ELF-1 (cell line): ENCODE measurements at places on chromosomes 16 and 17.

GRCh38 chr16:84686707-84687298 is 13.0 kb upstream of the USP10 start:
- no peak for DNase-seq

DNA sequence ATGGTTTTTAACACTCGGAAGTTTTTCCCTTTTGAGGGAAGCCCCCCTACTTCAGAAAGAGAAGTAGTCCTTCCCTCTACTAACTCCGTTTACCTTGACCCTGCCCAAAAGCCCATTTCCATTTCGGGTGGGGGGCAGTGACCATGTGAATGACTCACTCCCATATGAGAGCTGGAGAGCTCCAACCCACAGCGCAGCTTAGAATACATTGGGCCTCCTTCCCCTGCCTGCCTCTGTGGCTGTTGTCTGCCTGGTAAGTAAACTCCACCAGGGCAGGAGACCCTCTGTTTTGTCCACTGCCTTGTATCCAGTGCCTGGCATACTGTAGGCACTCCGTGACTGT is 985 bp downstream of the SGSM2 start:
- peak; percentile 47 for DNase-seq

GRCh38 chr16:88366704-88367047 is 16.1 kb upstream of the ZNF469 start:
- DNase-seq, result no peak

DNA sequence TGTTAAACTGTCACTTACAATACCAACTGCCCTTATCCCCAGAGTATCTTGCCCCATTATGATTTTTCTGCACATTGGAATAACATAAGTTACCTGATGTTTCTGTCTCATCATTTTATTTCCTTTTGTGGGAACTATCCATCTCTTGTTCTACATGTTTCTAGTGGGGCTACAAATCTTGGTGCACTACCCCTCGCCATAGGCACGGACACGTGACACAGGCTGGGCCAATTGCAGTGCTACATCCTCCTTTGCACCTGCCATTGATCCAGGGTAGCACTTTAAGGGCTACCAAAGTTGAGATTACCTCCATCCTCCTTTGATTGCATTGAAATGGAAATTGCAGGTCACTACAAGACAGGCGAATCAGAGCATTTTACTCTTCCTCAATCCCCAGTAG is 14.2 kb upstream of the SYT17 start:
- DNase-seq, result no peak

DNA sequence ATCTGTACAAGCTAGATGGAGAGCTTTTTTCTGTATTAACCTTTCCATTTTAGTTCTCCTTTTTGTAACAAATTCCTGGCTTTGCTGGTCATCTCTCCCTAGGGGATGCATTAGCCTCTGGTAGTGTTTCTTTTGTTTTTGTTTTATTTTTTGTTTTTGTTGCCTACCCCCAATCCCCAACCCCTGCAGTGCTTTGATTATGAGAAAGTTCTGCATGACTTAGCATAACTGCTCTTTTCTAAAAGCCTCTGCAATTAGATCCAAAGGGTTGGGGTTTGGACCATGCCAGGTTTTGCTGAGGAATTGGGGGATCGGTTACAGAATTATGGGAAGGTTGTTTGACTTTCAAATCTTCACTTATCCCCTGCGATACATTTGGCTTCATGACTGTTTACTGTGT is 98.2 kb downstream of the ADAMTS18 start:
- peak; percentile 9 for DNase-seq

DNA sequence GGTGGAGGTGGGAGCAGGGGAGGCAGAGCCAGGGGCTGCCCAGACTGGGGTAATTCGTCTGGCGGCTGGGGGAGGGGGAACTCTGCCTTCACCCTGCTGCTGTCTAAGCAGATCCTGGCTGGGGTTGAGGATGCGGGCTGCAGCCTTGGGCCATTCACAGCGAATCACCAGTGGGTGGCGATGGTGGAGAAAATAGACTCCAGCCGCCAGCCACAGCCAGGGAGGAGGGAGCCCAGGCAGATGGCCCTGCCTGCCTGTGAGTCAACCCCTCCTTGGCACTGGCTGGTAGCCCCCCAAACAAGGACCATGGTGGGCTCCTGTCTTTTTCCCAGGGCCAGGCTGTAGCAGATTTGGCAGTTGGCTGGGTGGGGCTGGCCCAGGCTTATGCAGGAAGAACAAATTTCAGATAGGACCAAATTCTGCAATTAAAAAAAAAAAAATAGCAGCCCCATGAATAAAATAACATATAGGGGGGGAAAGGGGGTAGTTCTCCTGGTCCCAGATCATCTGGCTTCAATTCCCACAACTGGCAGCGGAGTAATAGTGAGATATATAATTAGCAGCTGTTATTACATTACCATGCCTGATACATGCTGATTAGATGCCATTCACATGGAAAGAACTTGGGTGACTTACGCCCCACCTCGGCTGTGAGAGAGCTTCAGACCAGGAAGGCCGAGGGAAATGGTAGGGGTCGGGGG is 41.5 kb upstream of the CDH5 start:
- DNase-seq, result peak; percentile 72

DNA sequence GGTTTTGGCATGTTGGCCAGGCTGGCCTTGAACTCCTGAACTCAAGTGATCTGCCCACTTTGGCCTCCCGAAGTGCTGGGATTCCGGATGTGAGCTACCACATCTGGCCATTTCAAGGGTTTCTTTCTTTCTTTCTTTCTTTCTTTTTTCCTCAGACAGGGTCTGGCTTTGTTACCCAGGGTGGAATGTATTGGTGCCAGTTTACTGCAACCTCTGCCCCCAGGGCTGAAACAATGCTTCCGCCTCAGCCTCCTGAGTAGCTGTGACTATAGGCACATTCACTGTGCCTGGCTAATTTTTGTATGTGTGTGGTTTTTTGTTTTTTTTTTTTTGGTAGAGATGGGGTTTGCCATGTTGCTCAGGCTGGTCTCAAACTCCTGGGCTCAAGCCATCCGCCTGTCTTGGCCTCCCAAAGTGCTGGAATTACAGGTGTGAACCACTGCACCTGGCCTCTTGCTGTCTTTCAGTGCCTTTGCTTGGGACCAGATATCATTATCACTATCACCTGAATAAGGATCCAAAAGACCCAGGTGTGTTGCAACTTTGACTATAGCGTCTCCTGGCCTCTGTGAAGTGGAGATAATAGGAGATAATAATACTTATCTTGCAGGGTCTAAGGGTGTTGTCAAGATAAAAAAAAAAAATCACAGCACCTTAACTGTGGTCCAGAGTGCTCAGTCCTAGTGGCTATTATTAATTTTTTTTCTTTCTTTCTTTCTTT is 3.2 kb downstream of the FCSK start:
- no peak for DNase-seq

DNA sequence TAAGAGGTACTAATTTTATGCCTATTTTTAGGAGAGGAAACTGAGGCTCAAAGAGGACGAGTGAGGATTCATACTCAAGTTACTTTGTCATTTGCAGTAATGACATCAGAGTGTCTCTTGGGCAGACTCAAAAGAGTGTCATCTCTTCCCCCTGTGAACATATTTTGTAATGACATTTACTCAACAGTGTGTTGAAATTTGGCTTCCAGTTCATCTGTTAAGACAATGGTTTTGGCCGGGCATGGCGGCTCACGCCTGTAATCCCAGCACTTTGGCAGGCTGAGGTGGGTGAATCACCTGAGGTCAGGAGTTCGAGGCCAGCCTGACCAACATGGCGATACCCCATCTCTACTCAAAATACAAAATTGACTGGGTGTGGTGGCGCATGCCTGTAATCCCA is 28.9 kb downstream of the WFDC1 start:
- no peak for DNase-seq

GRCh38 chr17:61600621-61601020 is 9.6 kb upstream of the NACA2 start:
- no peak for DNase-seq

DNA sequence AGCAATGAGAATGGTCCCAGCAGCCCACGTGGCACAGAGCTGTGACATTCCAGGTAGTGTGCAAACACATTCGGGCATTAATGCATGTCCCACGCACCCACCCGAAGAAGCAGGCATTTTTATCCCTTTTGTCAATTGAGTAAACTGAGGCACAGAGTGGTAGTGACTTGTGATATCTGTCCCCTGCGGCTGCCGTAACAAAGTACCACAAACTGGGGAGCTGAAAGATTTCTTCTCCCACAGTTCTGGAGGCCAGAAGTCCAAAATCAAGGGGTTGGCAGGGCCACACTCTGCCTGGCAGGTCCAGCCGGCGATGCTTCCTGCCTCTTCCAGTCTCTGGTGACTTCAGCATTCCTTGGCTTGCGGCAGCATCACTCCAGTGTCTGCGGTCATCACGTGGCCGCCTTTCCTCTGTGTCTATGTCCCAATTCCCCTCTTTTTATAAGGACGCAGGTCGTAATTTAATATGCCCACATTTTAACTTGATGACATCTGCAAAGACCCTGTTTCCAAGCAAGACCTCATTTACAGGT is 221.9 kb upstream of the GSE1 start:
- no peak for DNase-seq

- no peak for DNase-seq
Observed at GRCh38 chr16:86739808-86740207, 161.5 kb downstream of the FOXL1 start.

DNA sequence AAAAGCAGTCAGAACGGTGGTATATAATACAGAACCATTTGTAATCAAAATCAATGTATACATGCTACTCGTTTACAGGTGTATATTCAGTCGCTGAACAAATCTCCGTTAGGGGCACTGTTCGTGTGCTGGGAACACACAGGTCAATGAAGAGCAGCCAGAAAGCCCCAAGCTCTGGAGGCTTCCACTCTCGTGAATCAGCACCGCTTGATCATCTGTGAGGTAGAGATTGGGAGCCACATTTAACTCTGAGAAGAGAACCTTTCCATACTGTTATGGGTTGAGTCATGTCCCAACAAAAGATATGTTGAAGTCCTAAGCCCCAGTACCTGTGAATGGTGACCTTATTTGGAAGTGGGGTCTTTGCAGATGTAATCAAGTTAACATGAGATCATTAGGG is 5.4 kb upstream of the CYTH1 start:
- DNase-seq, result no peak

GRCh38 chr17:8927395-8927794 is 38.1 kb downstream of the PIK3R5 start:
- DNase-seq, result no peak

GRCh38 chr16:69827524-69827923 is 65.4 kb downstream of the WWP2 start:
- DNase-seq, result no peak

DNA sequence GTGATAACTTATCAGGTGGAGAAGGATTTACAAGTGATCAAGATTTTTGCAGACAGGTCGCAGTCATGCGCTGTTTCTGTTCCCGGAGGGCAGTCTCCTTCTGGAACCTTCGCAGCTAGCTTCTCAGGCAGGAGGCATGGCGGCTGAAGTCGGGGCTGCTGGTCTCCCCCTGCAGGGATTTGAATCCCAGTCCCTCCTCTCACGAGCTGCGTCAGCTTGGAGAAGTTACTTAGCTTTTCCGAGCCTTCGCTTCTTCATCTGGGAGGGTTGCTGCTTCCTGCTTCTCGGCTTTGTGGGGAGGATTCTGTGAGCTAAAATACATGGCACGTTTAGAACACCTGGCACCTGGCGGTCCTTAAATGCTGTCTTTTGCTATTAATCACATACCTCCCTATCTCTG is 287.8 kb upstream of the FOXF1 start:
- no peak for DNase-seq

DNA sequence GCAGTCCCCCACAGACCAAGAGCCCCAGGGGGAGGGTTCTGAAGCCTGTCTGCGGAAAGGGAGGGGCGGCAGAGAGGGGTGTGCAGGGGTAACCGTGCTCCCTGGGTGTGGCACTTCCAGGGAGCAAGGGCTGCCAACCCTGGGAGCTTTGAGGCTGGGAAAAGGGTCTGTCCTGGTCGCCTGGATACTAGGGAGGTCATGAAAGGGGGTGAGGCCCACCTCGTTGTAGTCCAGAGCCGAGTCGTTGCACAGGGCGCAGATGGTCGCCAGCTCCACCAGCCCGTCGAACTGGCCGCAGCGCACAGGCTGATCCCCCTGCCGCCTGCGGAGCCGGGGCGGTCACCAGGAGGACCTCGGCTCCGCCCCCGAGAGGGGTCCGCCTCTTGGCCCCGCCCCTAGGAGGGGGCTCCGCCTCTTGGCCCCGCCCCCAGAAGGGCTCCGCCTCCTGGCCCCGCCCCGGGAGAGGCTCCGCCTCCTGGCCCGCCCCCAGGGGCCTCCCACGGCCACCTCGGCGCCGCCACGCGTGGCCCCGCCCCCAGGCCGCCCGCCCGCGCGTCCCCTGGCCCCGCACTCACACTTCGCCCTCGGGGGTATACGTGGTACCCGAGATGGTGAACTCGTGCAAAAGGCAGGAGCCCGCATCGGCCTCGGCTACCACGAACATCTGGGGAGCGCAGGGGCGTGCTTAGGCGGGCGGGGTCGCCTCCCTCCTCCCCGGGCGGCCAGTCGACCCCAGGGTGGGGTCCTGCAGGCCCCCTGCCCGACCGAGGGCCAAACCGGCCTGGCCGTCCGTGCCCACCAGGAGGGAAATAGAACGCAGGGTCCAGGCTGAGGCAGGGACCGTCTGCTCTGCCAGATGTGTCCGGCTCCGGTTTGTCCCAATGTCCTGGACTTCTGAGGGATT is 19.5 kb downstream of the ATP2A3 start:
- DNase-seq, result peak; percentile 74

GRCh38 chr17:47831934-47832327 is 461 bp downstream of the LRRC46 start:
- no peak for DNase-seq

DNA sequence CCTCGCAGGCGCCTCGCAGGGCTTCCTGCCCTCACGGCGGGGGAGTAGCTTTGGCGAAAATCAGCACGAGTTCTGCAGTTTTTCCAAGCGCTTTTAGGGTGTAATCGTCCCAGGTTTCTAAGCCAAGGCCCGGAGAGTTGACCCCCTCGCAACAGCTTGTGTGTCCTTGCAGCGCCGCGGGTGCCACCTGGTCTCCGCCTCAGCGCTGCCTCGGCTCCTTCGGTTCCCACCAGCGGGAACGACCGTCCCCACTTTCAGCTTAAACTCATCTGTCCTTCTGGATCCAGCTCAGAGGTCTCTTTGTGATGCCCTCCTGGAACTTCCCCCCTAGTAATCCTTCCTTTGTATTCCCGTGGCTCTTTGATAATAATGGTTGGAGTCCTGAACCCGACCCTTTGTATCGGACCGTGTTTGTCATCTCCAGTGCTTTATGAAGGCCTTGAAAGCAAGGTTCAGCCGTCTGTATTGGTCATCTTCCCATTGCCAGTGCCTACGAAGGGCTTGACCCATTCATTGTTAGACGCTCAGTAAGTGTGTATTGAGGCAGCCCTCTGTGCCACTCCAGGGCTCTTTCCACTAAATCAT is 858 bp upstream of the SMARCE1 start:
- peak; percentile 77 for DNase-seq
